ENCODE measurements at places on chromosomes 7 and 10.

DNA sequence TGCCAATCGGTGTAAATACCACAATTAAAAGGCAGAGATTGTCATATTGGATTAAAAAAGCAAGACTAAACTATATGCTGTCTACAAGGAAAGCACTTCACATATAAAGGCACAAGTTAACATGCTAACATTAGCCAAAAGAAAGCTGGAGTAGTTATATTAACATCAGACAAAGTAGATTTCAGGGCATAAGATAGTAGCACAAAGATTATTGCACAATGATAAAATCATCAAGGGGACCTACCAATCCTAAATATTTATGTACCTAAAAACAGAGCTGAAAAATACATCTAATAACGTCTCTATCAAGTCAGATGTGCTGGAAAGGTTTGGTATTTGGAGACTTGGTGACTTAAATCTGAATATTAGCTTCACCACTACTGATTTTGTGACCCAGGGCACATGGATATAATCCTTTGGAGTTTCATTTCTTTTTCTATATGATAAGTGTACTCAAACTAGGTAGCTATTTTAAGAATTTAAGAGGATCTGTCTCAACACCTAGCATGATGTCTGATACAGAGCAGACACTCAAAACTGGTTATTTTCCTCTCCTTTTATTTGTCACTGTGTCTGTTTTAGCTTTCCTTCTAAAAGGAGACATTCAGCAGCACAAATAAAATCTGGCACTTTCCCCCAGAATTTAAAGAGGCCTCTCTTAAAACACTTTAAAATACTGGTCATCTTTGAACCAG lies 156.5 kb downstream of the DOCK4 start:
- DNase-seq = no peak

DNA sequence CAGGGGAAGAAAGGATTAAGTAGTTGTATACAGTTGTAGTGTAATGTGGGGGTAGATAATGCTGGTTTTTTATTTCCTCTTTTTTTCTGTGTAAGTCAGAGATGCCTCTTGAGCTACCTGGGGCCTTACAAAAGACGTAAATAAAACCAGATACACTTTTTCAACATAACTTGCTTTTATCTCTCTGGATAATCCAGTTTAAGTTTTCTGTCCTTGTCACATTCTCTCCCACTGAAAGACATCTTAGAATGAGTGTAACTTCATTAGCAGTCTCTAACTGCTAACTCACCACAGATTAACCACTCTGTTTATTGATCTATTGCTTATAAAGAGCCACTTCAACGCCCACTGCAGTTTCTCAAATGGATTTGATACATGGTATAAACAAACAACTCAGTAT lies 64.1 kb upstream of the LRRN3 start:
- DNase-seq = no peak

GRCh38 chr10:117096599-117097201 lies 41.4 kb downstream of the VAX1 start:
- DNase-seq = no peak

DNA sequence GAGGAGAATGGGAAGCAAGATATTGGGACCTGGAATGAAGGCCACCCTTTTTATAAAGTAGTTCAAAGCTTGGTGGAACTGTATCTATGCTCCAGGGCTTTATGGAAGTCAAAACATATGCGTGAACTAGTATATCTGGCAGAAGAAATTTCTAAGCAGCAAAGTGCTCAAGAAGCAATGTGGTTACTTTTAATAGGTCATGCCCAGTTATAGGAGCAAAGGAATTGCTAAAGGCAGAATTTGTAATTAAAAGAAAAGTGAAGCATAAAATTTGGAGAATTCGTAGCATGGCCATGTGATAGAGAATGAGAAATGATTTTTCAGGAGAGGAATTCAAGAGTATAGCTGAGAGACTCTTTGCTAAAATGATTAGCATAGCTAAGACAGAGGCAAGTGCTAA lies 1110.4 kb downstream of the XPNPEP1 start:
- no peak for DNase-seq

DNA sequence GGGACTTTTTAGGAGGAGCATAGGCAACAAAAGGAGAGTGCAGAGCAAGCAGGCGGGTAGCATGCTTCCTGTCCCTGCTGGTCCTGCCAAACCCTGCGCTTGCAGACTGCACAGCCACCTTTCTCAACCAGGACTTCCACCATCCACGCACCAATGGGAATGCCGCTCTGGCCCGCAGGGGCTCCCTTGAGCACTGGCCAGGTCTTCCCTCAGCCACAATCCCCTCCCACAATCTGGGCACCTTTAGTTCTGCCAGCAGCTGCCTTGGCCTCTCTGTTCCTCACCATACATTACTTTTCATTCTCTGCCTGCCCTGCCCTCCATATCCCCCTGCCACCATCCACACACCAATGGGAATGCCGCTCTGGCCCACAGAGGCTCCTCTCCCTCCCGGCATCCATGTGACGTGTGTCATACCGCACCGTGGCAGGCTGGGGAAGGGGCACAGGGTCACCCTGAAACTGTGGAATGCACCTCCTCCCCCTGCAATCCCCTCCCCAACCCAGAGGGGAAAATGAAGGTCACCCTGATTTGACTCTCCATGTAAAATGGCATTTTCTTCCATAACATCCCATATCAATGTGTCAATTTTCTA lies 97.3 kb upstream of the MACROH2A2 start:
- DNase-seq = no peak

DNA sequence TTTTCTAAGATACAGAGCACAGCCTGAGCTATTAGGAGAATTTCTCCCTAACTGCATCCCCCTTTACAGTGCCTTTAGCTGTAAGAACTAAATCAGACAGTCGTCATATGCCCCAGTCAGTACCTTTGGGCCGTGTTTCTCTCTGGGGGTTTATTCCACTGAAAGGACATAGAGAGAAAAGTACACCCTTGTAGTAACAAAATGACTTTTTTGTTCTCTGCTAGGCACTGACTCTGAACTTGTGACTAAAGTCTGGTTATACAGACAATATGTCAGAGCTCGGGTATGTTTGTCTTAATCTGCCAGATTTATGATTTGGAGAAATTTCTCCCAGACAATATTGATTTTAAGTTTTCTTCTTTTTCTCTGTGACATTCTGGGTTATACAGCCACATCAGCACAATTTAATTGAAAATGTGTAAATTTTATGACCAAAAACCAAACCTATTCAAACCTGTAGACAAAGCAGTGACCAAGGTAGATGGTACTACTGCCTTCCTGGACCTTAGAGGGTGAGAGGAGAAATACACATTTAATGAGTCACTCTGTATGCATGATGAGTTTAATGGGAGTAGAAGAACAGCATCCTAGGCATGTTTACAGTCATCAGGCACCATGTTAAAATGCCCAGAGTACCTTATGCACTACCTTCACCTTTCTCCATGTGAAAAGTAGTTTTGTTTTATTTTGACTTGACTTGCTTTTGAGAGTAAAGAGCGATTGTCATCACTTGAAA lies 156.1 kb upstream of the PLXDC2 start:
- DNase-seq = no peak

DNA sequence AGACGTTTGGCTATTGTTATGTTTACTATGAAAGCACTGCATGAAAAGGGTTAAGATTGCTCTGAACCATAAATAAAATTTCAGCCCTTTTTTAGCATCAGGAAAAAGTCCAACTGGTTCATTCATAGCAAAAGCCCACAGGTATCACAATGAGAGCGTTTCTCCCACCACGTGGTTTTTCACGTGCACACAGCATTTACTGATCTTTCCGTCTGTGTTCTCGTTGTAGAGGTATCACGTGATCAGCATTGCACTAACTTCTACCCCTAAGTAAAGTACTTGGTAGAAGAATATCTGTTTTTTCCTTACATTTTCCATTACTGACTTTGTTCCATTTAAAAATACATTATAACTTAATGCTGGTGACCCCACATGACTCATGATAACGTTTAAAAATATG lies 17.8 kb upstream of the CCDC3 start:
- DNase-seq = no peak

DNA sequence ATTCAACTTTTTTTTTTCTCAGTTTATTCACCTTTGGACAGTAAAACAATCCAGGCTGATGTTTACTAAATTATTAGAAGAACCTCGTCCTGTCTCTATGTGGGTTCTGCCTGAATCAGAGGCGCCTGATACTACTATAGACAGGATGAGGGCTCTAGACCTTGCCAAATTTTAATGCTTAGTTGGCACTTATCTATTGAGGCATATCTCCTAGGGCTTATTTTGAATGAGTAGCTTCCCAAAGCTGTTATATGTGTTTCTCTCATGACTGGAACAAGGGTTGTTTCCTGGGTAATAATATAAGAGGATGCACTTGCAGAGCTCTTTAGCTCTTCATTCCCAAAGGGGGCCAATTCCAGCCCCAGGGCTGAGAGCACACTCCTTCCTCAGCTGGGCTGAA lies 23.6 kb downstream of the HECW1 start:
- DNase-seq = no peak

DNA sequence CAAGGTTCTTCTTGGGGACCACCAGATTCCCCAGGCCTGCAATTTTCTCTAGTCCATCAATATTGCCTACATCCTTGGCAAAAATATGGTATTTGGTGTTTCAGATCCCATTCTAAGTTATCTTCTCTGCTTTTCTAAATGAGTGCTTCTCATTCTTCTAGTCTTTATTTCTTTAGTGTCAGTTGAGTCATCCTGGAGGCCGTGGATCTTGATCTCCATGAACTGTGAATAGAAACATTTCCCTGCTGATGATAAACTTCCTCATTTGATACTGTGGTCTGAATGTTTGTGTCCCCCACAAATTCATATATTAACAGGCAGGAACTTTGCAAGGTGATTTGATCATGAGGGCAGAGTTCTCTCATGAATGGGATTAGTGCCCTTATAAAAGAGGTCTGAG lies 779.3 kb downstream of the INHBA start:
- DNase-seq = no peak

DNA sequence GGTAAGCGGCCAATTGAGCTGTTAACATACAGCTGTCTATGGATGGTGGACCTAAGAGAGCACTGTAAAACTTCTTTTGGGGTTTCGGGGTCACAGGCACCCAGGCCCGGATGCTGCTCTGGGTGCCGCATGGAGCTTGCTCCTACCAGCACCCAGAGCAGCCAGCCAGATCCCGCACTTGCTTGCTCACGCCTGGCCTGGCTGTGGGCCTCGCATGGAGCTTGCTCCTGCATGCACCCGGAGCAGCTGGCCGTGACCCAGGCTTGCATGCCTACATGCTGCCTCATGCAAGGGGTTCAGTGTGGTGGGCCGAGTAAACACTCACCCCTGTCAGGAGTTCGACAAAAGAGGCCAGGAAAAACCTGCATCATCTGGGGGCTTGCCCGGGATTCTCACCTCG lies 896.9 kb downstream of the SORCS1 start:
- peak; percentile 63 for DNase-seq

DNA sequence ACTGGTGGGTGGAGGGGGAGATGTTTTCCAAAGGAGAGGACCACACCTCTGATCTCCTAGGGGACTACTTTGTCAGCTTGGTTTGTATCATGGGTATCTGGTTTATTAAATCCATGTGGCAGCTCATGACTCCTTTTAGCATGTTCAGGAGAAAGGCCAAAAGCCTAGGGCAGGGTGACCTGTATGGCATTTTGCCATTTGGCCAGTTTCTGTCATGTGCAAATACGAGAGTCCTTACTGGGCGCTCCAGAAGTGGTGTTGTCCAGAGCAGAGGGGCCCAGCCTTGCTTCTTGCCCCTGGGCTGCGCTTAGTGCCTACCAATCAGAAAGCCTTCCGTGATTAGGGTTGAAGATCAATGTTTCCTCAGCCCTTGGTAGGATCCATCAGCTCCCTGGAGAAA lies 31.0 kb downstream of the ADRA2A start:
- no peak for DNase-seq

DNA sequence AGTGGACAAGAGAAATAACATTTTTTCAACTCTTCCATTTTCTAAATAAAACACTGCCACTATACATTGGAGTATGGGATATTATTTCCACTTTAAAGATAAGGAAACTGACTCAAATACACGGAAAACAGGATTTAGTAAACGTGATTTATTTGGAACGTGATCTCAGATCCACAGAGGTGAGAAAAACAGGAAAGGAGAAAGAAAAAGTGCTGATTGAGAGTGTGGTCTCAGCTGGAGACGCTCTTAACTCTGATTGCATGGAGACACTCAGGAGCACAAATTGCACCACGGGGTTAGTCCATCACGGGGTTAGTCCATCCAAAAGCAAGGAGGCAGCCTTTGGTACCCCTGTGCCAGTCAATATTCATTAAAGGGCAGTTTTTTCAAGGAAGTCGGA lies 142.5 kb downstream of the GNAT3 start:
- DNase-seq = no peak

GRCh38 chr10:129049501-129049900 lies 417.5 kb upstream of the MGMT start:
- no peak for DNase-seq

GRCh38 chr7:46658281-46658680 lies 737.2 kb upstream of the IGFBP3 start:
- no peak for DNase-seq

- DNase-seq = no peak
These were observed 153.2 kb downstream of the CDH23 start for GRCh38 chr10:71549766-71550533.

GRCh38 chr7:65225422-65226006 lies 148.1 kb upstream of the ZNF92 start:
- DNase-seq = no peak

GRCh38 chr7:141700296-141700847 lies 1.6 kb downstream of the DENND11 start:
- no peak for DNase-seq

Measured in upper lobe of right lung (tissue), 1 donor.